ENCODE measurements at places on chromosomes 5 and 9. TPM values are rescaled to one million over a fixed set of nuclear protein-coding genes. Genes with fewer than 3 reads are reported as not detected.

- DNase-seq = no peak
These were observed 81.6 kb downstream of the PPP2R2B start for GRCh38 chr5:146796911-146797310.

DNA sequence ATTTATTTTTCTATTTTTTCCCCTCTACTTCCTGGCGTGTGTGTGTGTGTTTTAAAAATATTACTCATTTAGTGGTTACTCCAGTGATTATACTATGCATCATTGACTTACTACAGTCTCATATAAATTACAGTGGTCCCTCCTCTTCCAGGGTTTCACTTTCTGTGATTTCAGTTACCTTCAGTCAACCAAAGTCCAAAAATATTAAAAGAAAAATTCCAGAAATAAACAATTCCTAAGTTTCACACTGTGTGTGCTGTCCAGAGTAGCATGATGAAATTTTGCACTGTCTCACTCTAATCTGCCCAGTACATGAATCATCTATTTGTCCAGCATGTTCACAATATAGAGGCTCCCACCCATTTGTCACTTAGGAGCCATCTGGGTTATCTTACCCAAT lies 47.4 kb upstream of the CCDC112 start:
- no peak for DNase-seq

DNA sequence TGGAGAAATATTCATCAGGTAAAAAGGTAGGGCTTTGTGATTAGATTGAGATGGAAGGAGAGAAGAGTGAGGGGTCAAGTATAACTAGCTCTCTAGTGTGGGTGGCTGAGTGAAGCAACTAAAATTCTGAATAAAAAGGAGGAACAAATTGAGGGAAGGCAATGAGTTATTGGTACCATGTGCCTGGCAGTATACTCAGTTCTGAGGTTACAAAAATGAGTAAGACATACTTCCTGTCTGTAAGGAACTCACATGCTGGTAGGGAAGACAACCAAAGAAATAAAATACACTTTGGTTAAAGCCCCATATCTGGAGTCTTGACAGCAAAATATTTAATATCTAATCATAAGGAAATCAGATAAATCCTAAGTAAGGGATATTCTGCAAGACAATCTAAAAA lies 476.8 kb upstream of the C9orf72 start:
- no peak for DNase-seq

GRCh38 chr5:943918-944620 lies 51.4 kb downstream of the TRIP13 start:
- no peak for DNase-seq

DNA sequence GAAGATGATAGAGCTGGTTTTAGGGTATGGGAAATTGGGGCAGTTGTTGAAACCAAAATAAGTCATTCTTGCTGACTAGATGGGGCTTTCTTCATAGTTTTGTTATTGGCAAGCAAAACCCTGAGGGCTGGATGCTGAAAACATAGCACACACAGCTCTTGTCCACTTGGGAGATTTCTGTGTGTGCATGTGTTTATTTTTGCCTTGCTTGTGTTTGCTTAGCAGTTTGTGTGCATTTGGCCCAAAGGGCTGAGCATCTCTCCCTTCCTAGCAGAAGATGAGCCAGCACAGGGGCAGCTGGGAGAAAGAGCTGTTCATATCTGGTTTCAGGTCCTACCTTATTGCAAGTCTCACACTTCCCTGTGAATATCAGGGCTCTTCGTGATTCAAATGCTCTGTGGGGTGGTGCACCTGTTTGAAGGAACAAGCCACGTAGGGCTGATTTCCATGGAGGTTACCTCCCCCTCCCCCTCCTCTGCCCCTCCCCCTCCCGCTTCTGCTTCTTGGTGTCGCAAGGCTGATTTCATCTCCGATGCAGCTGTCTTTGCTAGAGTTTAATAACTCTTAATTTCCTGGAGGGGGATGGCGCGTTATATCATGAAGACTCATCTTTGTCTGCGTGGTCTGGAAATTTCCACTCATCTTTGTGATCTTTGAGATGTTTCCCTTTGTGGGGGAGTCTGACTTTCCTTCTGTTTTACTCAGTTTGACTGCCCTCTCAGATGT lies 296.5 kb downstream of the ARHGAP26 start:
- no peak for DNase-seq

DNA sequence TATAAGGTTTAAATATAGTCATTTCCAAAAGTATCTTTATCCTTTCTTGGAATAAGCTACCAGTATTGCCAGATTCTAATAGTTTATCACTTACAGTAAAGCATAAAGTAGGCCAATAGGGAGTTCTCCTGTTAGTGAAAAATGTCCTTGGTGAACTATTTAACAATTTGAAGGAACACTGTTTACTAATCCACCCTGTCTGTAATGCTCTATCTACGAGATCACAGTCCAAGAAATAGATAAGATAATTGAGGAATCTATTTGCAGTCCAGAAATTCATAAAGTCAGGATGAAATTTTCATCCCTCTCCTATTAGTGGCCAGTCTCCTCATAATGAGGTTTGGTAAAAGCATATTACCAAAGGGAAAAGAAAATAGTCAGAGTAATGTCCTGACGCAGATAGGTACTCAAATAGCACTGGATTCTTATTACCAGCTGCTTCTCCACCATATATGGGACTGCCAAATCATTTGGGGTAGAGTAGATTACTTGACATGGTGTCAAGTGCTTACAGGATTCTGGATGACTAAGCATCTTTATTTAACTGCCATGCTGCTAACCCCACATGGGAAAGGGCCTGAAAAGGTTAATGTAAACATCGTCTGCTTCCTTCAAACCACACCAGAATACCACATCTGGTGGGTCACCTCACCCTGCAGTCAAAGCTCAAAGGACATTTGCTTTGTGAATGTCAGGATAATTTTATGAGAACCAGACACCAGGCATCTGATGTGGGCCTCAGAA lies 808.1 kb downstream of the EFNA5 start:
- DNase-seq = no peak

GRCh38 chr5:149794487-149794971 lies 64.4 kb downstream of the PPARGC1B start:
- no peak for DNase-seq

- no peak for DNase-seq
These were observed 25.6 kb upstream of the LARP1 start for GRCh38 chr5:154729613-154730012.

GRCh38 chr5:56908942-56909293 lies 478 bp upstream of the SETD9 start:
- no peak for DNase-seq

GRCh38 chr5:1137567-1138444 lies 25.9 kb upstream of the SLC12A7 start:
- DNase-seq = no peak

DNA sequence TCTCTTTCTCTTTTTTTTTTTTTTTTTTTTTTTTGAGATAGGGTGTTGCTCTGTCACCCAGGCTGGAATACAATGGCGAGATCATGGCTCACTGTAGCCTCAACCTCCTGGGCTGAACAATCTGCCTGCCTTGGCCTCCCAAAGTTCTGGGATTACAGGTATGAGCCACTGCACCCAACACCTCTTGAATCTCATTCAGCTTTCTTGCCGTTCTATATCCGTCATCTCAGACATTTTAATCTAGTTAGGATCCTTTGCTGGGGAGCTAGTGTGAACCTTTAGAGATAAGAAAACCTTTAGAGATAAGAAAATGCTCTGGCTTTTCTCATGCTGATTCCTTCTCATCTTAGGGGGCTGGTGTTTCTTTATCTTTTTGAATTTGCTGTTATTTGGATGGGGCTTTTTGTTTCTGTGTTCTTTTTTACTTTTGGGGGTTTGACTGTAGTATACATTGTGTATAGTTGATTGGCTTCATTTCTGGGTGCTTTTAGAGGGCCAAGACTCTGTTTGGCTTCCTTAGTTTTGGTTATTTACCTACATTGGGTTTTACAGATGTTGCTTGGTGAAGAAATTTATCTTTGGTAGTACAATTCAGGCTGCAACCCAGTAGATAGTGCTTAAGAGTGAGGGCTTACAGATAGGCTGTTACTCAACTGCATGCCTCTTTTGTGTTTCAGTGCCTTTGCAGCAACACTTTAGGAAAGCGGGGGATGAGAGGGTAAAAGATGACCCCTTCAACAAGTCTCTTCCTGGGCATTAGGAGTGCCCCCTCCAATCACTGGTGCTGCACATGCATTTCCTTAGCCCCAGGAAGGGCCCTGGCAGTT lies 41.9 kb upstream of the SLC36A1 start:
- no peak for DNase-seq

DNA sequence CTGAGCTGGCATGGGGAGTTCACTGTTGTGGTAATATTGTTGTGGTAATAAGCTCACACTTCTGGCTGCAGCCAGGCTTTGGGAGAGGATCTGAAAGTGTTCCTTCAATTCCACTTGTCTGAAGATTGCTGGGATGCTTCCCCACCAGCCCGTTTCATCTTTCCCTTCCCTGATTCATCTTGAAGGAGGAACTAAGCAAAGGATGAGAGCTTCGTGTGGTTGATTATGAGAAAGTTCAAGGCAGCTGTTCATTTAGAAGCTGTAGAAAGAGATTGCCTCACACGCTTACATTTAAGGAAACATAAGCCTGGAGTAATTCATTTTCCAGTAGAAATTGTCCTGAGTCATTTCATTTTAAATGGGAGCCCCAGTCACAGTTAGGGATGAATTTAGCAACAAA lies 122.4 kb upstream of the GAS1 start:
- no peak for DNase-seq

GRCh38 chr5:111472579-111472978 lies 39.8 kb downstream of the STARD4 start:
- DNase-seq = no peak

DNA sequence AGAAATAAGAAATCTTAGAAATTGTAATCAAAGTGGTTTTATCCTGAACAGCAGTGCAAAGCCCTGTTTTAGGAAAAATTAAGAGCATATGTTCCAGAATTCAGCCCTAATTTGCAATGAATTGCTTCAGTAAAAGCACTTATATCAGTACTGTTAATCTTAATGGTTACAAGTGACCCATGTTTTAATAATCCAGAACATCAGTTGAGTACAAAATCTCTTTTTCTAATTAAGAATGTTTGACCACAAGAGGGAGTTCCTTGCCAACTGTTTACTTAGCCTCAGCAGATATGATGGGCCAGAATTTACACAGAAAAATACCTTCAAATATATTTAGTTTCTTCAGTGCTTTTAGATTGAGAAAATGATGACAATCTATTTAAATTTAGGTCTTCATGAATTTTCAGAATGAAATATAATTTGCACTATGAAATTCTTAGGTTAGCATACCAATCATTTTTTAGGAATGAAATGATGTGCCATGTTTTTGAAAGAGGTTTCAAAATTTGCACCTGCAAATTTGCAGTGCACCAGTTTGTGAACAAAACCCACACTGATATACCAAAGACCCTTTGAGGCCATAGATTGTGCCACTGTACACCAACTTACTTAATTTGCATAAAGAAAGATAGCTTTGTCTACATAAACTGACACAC lies 926.3 kb upstream of the ARRDC3 start:
- DNase-seq = no peak

DNA sequence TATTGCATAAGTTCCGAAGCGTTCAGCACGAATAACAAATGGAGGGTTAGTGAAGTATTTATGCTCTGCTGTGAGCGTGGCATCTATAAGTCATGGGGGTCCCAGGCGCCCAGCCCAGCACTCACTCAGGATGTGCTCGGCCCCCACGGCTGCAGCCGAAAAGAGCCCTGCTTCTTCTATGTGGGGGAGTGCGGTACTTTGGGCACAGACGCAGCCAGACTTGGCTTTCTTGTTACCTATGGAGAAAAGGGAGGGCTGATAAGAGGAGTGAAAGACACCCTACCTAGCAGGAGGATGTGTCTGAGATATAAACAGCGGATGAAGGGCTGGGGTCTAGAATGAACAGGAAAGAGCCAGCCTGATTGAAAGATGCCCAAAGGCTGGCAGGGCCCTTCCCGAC lies 51.4 kb downstream of the MRPL36 start:
- no peak for DNase-seq

- DNase-seq = no peak
These were observed 151.6 kb upstream of the PHYKPL start for GRCh38 chr5:178383919-178384815.

DNA sequence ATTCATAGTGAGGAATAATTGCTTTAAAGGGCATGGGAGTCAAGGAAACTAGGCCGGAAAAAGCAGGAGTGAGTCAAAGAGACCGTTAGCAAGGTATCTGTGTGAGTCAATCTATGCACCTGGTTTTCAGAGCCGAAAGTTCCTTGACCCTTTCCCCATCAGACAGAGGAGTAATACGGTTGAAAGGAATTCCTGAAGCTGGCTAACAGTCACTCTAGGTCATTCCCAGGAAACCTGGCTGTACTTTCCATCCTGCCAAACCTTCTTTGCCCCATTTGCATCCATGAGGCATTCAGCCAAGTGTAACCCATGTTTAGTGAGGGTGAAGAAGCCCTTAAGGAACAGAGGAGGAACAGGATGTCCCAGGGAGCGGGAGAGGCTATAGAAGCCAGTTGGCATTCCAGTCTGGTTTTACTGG lies 16.2 kb downstream of the RBM18 start:
- no peak for DNase-seq

GRCh38 chr9:16308645-16309044 lies 561.8 kb downstream of the BNC2 start:
- DNase-seq = no peak

- DNase-seq = no peak
These were observed 316.8 kb downstream of the NDUFS4 start for GRCh38 chr5:53877243-53877642.

Gene ADAMTS6
- total RNA-seq = 1.2 TPM

Gene PCAT7
- not detected for total RNA-seq

Gene ZFP37
- total RNA-seq = 1.9 TPM

Gene CTNNA1
- 97.2 TPM for total RNA-seq

Gene BTNL3
- total RNA-seq = not detected

Gene PCDHA9
- not detected for total RNA-seq

Gene PCDHB13
- total RNA-seq = 0.04 TPM

Gene TSSK1B
- not detected for total RNA-seq

Gene ANKRD20A1
- not detected for total RNA-seq

Gene CDH9
- total RNA-seq = not detected

Gene FOXI1
- not detected for total RNA-seq

Gene UAP1L1
- 15.5 TPM for total RNA-seq

Gene MTRR
- total RNA-seq = 50.5 TPM

Gene ANKRD31
- 0.64 TPM for total RNA-seq

Gene PCDHB11
- total RNA-seq = not detected

Gene SLC12A7
- 6.6 TPM for total RNA-seq

Gene SPINK5
- total RNA-seq = not detected

Gene CD74
- total RNA-seq = 324 TPM

Gene CDO1
- total RNA-seq = 0.16 TPM

Gene FAM221B
- total RNA-seq = not detected

Gene TEK
- total RNA-seq = not detected

Gene ENTPD8
- not detected for total RNA-seq

Gene FOXD4L3
- not detected for total RNA-seq

Gene FOXD4L4
- total RNA-seq = 0.15 TPM

Gene ARHGEF39
- total RNA-seq = 7.7 TPM

Gene ADGRV1
- total RNA-seq = 0.33 TPM

Gene DDX4
- total RNA-seq = not detected

All from CD8-positive, alpha-beta memory T cell (primary cell).